ENCODE measurements at places on chromosomes 5 and 9.

- DNase-seq, result no peak
Measured at GRCh38 chr9:10254338-10254737, 358.5 kb downstream of the PTPRD start.

DNA sequence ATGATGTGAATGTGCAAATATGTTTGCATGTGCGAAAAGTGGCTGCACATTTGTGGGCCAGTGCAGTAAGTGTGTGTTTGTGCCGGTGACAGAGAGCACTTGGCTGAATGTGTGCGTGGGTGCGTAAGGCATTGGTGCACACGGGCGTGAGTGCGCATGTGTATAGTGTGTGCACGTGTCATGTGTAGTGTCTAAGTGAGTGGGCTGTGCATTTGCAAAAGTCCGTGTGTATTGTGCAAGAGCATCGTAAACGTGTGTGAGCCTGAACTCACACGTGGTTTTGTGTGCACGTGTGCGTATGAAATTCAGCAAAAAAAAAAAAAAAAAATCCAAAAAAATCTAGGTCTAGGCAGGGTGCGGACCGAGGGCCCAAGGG, 6.5 kb upstream of the EBF1 start:
- DNase-seq, result no peak

GRCh38 chr9:114522847-114523246, 17.6 kb upstream of the WHRN start:
- DNase-seq, result no peak

- DNase-seq, result no peak
Measured at GRCh38 chr5:164204338-164204946, 699.0 kb downstream of the MAT2B start.

- no peak for DNase-seq
Measured at GRCh38 chr5:96692441-96692840, 30.3 kb downstream of the CAST start.

- DNase-seq, result no peak
Measured at GRCh38 chr5:124843596-124843899, 97.1 kb upstream of the ZNF608 start.

DNA sequence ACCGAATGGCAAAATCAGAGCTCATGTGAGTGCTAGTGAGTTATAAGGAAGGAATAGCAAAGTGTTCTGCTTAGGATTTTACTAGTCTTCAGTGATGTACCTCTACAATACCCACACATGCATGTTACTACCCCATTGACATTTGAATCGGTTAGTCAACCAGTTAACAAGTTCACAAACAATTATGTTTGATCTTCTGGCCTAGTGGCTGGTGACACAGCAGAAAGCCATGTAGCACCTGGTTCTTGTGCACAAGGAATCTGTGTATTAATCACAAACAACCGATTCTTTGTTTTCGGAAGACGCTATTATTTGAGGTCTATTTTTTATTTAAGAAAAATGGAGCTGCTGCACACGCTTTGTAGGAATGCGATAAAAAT, 41.9 kb downstream of the NTRK2 start:
- DNase-seq, result no peak

- peak; percentile 4 for DNase-seq
Measured at GRCh38 chr5:93894601-93895354, 153.4 kb upstream of the POU5F2 start.

DNA sequence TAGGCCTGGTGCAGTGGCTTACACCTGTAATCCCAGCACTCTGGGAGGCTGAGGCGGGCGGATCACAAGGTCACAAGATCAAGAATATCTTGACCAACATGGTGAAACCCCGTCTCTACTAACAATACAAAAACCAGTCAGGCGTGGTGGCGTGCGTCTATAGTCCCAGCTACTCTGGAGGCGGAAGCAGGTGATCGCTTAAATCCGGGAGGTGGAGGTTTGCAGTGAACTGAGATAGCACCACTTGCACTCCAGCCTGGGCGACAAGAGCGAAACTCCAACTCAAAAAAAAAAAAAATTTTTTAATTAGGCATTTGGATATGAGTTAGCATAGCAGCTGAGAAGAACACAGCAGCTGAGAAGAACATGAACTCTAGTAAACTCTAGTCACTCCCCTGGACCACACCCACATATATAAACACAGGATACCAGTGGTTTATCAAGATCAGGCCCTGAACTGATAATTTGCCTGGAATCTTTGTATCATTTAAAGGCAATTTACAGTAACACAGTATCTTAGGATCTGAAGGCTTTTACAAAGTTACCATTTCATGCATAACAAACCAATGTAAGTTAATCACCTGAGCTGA, 4.6 kb upstream of the UGCG start:
- no peak for DNase-seq

- DNase-seq, result no peak
Measured at GRCh38 chr5:145856285-145856818, 16.5 kb downstream of the GRXCR2 start.

GRCh38 chr9:119368681-119369581, at the start of gene BRINP1:
BRINP1 (minus strand) TSS chr9:119369435; CDS start chr9:119313355, 56,080 bp downstream.
- DNase-seq, result peak; percentile 90

DNA sequence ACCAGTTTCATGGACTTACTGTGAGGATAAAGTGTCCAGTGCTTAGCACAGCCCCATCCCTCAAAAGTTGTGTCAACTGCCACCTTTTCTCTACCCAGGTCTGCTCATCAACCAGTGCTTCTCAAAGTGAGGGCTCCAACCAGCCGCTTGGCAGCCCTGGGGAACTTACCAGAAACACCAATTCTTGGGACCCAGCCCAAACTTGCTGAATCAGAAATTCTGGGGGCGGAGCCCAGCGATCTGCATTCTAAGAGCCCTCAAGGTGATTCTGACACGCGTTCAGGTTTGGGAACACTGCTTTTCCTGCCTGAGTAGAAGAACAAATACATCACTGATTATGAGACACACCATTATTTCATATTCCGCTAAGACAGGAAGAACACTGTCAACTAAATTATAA, 132.0 kb downstream of the NSG2 start:
- no peak for DNase-seq

GRCh38 chr5:10307206-10308148, at the start of gene CMBL:
CMBL (minus strand) TSS chr5:10307902; CDS start chr5:10290762, 17,140 bp downstream.
- peak; percentile 80 for DNase-seq

DNA sequence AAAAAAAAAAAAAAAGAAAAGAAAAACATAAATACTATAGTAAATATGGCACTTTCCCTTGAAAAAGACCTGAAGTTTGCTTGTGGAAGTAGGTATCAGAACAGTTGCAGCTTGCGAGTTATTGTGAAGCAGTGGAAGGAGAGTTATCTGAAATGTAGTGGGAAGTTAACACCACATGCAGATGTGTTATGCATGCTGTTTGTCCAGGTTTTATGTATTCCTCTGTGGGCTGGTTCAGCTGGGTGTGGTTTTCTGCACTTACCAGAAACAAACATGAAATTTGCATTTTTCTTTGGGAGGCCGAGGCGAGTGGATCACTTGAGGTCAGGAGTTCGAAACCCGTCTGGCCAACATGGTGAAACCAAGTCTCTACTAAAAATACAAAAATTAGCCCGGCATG, 42.1 kb upstream of the CTNNA1 start:
- no peak for DNase-seq

DNA sequence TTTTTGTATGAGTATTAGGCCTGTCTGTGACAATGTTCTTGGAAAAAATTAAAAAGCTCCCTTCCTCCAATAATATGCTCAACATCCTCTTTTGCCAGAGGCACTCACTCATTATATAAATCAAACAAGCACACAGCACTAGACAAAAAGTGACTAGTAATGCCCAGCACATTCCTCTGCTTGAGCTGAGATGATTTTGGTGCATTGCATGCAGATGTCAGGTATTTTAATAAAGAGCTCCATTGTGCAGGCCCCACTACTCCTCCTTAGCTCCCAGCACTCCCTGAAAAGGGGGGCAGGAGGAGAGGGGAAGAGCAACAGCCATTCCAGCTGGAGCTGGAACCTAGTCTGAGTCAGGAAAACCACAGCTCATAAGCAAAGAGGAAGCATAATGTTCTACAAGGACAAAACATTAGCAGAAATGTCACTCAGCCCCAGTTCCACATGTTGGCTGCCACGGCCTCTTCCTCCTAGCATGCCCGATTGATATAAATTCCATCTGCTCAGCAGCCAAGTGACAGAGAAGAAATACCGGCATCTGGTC, 348.5 kb downstream of the BNC2 start:
- DNase-seq, result peak; percentile 19

DNA sequence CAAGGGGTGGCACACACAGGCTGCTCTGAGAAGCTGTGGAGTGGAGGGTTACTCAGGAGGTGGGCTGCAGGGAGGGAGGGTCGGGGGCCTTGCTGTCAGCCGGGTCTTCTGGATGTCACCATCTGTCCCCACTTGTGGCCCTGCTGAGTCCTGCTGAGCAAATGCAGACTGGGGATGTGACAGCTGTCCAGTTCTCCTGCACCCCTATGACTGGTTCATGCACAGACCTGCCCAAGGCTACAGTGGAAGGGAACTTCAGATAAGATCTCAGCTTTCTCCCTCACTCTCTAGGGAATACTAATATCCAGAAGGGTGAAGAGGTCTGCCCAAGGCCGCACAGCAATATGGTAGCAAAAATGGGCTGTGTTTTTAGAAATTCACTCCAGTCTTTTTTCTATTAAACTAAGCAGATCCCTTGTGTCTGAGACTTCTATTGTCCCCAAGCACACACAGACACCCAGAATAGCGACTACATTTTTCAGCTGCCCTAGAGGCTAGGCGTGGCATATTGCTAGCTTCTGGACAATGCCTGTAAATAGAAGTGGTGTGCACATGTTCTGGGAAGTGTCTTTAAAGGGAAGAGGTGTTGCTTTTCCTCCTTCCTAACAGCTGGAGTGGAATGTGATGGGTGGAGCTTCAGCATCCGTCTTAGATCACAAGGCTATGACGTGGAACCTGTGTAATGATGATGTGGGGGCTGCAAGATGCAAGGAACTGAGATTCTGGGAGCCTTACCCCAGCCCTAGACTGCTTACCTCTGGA, 51.1 kb upstream of the TBC1D2 start:
- peak; percentile 51 for DNase-seq

DNA sequence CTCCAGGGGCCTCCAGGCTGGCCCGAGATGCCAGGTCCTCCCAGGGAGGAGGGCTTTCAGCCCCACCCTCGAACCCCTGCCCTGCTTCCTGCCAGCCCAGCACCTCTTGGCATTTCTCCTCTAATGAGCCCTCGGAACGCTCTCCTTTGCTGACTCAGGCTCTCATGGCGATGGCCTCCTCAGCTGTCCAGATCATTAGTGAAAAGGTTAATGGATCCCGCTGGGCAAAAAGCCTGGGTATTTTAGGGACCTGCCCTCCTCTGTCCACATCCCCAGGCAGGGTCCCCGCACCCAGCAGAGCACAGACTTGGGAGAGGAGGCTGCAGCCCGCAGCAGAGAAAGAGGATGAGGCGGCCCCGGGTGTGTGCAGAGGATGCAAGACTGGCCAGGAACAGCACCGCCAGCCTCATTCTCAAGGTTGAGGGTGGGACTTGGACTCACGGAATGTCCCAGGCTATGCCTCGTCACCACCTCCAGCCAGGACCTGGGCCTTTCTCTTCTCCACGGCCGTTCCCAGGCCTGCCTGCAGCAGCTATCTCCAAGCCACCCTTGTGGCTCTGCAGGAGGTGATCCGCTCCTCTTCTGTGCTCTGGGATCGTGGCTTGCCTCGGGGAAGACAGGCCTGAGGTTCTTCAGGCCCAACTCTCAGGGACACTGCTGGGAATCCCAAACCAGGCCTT, 23.0 kb upstream of the ADAMTS2 start:
- no peak for DNase-seq

DNA sequence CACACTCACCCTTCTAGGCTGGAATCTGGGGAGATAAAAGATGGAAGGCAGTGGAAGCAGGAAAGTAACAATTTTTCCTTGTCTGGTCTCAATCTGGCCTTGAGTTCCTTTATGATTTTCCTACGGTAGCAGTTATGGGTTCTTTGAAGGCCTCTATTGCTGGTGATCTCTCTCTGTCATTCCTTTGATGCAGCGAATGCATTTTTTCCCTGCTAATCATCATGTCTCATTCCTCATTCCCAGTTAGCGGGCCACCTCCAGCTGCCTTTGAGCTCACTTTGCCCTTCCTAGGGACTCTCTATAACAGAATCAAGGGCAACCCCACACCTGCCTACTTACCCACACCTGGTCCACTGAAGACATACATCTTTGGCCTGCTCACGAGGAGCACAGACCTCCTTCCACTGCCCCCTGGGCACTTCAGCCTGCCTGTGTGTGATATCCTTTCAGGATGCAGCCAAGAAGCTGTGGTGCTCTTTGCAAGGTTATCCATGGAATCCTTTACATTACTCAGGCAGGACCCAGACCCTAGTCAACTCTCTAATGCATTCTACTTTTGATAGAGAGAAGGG, 191.7 kb downstream of the DRD1 start:
- DNase-seq, result no peak

DNA sequence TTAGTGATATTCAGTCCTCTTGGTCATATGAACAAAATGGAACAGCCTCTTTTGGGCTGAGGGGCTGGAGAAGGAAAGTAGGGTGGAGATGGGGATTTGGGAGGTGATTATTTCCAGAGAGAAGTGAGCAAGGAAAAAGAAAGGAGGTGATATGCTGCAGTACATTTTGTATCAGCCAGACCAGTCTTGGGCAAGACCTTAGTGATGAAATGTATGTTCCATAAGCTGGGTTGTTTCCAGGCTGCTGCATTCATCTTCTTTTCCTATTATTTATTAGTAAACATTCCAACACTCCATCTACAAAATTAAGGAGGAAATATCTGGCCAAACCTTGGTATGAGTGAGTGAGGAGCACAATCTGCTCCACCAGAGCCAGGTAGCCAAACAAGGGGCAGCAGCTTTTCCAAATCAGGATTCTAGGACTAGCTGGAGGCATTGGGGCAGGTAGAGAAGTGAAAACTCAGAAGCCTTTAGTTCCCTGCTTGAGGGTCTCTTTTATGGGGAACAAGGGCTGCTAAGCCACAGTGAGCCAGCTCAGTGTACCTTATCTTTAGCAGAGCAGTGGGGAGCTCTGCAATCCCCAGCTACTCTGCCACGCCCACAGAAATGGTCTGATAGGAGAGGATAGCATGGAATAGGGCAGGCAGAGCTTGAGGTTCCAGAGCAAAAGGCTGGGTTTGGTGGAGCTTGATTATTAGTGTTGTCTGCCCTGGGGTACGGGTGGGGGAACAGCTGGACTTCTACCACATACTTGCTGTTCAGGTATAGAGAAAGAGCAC, 19.5 kb downstream of the RAD1 start:
- DNase-seq, result no peak

- no peak for DNase-seq
Measured at GRCh38 chr9:87886933-87887505, 4.3 kb downstream of the SPATA31E1 start.

GRCh38 chr9:35500130-35500748, 10.3 kb downstream of the RUSC2 start:
- no peak for DNase-seq

- no peak for DNase-seq
Measured at GRCh38 chr9:3244963-3245653, 280.7 kb downstream of the RFX3 start.
